GM23338 (cell line): ENCODE measurements at places on chromosomes 3 and 15. TPM values are rescaled to one million over a fixed set of nuclear protein-coding genes. Genes with fewer than 3 reads are reported as not detected.

The SLC22A14 gene
- not detected in 2 replicates for total RNA-seq

The PPARG gene
- 0.42 TPM in 1 of 2 replicates, not detected in the other for total RNA-seq

The MYZAP gene
- 0.66 and 1.5 TPM in 2 replicates for total RNA-seq

The CYB561D2 gene
- 11.5 and 18.2 TPM in 2 replicates for total RNA-seq

The ARIH2 gene
- total RNA-seq: 83.0 and 118 TPM in 2 replicates

DNA sequence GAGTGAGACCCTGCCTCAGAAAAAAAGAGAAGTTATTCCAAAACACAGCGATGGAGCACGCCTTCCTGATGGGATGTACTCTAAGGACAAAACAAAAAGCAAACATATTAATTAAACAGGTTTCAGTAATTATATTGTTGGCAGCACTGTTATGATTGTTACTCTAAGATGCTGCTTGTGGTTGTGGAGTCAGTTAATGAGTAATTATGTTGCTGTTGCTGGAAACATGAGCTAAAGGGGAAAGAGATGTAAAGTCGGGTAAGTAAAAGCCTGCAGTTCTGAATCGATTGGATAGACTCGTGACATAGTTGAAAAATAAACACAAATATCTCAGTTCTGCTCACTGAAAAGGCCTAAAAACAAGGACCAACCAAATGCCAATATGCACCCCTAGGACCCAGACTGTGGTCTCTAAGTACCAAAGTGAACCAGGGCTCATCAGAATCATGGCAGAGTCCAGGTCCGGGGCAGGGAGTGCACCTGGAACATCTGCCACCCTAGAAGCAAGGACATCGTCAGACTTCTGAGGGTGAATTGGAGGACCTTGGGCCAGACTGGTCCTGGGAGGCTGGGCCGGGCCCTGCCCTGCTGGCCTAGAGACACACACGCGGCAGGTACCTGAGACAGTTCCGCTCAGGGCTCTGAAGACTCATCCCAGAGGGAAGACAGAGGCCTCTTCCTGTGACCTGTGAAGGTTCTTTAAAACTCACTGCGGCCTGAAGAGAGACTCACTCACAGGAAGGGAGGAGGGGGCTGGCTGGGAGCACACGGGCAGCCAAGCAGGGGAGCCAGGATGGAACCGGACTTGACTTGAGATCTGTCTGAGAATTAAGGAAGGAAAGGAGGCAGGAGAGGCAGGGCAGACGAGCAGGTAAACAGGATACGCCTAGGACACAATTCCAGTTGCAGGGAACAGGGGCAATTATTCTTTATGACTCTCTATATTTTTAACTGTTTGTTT, 140.5 kb downstream of the LRRK1 start:
- H3K36me3 ChIP-seq: peaks cover 9% of the 10 kb centered on the region; the same call in 1 of the 2 replicates
- H3K27me3 ChIP-seq: no peaks in the 10 kb centered on the region
- peaks cover 17% of the 10 kb centered on the region for H3K4me1 ChIP-seq
- H3K27ac ChIP-seq: no peak overlapping the region

GRCh38 chr3:190542846-190543245, 29.0 kb downstream of the IL1RAP start:
- H3K27ac ChIP-seq: no peak overlapping the region
- peaks cover 78% of the 10 kb centered on the region for H3K27me3 ChIP-seq
- no peak overlapping the region for H3K4me3 ChIP-seq
- H3K4me1 ChIP-seq: peaks cover 15% of the 10 kb centered on the region

GRCh38 chr15:74257105-74257504, 21.0 kb downstream of the CCDC33 start:
- H3K27ac ChIP-seq: no peak overlapping the region
- H3K36me3 ChIP-seq: no peaks in the 10 kb centered on the region
- no peak overlapping the region for H3K4me3 ChIP-seq
- DNase-seq: no peak
- H3K4me1 ChIP-seq: 0 out of 2 replicates have a peak, but pooled peaks cover 4% of the 10 kb centered on the region

DNA sequence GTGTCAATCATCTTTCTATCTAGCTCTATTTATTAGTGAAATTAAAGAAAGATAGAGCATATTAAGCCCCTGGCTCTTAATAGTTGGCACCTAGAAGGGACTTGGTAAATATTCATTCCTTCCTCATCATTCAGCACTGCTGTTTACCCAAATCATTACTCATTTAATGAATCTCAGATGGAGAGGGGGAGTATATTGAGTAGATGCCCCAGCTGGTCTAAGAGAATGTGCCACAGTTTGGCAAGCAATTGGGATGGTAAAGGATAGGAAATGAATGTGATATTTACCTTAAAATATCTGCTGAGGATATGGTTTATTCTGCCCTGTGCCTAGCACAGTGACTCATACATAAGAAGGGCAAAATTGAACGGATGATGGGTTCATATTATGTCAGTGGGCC, 6.0 kb downstream of the IL1RAP start:
- no peak for DNase-seq
- H3K4me1 ChIP-seq: peaks cover 12% of the 10 kb centered on the region; the same call in 1 of the 2 replicates
- H3K36me3 ChIP-seq: no peaks in the 10 kb centered on the region
- H3K27ac ChIP-seq: no peak overlapping the region

- no peak overlapping the region for H3K4me3 ChIP-seq
- no peaks in the 10 kb centered on the region for H3K36me3 ChIP-seq
- H3K27ac ChIP-seq: no peak overlapping the region
- DNase-seq: peak; percentile 18
- H3K27me3 ChIP-seq: no peaks in the 10 kb centered on the region
These were observed 24.8 kb upstream of the PDCD6IP start for GRCh38 chr3:33773637-33774036.

DNA sequence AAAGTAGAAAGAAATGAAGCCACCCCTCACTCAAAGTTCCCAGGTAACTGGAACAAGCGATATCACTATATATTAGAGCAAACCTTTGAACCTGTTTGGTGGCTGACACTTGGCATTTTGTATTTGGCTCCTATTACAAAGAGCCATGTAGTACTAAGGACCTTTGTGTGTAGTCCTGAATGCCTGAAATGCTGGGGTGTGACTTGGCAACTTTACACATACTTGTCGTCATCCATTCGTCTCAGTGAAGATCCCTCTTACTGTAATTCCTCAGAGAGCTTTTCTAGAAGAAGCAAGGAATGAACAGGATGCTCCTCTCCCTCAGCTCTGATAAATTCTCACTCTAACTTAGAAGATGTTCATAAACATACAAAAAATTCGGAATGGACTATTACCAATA, 216.1 kb upstream of the CDIN1 start:
- no peaks in the 10 kb centered on the region for H3K36me3 ChIP-seq
- H3K27ac ChIP-seq: no peak overlapping the region
- no peaks in the 10 kb centered on the region for H3K27me3 ChIP-seq

DNA sequence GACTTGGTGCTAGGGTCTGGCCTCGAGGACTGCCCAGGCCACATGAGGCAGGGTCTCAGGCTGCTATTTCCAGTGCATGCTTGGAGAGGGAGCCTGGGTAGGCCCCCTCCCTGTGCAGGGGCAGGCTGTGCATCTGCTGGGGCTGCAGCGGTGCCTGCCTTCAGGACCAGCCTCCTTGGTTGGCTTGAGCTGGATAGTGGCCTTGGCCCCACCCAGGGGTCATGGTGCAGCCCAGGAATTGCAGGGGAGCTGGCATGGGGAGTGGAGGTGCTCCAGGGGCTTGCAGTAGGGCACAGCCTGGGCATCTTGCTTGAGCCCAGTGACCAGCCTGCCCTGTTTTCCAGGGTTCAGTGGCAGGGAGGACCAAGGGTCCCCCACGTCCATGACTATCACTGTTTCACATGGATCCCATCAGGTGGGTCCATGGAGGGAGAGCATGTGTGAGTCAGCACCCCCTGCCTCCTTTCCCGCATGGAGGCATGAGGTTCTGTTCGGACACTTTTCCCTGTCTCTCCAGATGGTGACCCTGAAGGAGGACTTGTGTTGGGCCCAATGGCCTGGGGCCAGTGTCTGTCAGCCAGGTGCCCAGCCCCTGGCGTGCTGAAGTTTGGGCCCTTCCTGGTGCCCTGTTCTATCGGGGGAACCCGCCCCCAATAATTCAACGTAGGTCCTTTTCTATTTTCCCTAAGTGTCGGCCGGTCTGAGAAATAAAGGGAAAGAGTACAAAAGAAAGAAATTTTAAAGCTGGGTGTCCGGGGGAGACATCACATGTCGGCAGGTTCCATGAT, 218.6 kb downstream of the SNRPN start:
- no peak overlapping the region for H3K27ac ChIP-seq
- no peaks in the 10 kb centered on the region for H3K27me3 ChIP-seq
- DNase-seq: no peak
- no peaks in the 10 kb centered on the region for H3K4me1 ChIP-seq

DNA sequence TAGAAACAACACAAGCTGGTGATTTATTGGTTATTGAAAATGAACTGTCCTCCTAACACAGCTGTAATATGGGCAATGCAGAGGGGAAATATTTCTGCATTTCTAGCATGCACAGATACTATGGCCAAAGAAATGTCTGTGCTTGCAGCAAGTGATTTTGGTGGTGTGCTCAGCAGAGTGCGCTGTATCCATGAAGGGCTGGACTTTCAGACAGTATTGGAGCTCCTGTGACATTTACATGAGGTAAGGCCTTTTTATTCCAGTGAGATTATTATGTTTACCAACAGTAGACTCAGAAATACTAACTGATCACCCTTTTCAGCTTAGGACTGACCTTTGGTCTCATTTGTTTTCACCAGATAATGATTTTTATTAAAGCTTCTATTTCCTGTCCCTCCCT, 1302.6 kb upstream of the EPHA6 start:
- no peak overlapping the region for H3K27ac ChIP-seq
- no peak for DNase-seq
- H3K4me1 ChIP-seq: no peaks in the 10 kb centered on the region
- H3K36me3 ChIP-seq: no peaks in the 10 kb centered on the region

DNA sequence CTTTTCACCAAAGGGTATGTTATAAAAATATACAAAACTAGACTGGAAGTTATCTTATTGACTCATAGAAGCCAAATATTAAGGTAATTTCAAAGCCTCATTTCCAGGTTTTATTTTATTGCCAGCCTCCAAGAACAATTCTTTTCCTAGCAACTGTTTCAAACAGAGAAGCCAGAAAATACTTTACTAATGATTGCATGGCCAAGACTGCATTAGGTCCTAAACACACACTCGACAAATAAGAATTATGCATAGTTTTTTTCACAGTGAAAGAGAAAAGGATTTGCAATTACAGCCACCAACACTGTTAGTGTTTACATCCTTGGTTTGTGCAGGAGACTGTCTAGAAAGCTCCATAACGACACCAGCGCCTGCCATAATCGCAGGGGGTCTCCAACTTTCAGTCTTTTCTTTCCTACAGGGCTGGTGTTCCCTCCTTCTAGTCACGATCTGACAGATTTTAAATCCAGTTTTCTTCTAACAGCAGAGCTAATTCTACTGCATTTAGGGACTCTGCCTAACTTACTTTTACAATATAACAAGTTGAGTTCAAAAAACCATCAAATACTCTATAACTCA, 58.1 kb downstream of the CLASP2 start:
- no peaks in the 10 kb centered on the region for H3K36me3 ChIP-seq
- H3K4me3 ChIP-seq: peak overlapping the region; percentile 44
- H3K27ac ChIP-seq: peak overlapping the region; percentile 48; the same call in 1 of the 2 replicates
- peaks cover 22% of the 10 kb centered on the region for H3K4me1 ChIP-seq
- H3K27me3 ChIP-seq: no peaks in the 10 kb centered on the region

GRCh38 chr3:115084686-115085085, 62.4 kb downstream of the ZBTB20 start:
- no peak overlapping the region for H3K27ac ChIP-seq
- no peak for DNase-seq
- H3K4me1 ChIP-seq: peaks cover 14% of the 10 kb centered on the region
- H3K27me3 ChIP-seq: no peaks in the 10 kb centered on the region
- no peaks in the 10 kb centered on the region for H3K36me3 ChIP-seq

DNA sequence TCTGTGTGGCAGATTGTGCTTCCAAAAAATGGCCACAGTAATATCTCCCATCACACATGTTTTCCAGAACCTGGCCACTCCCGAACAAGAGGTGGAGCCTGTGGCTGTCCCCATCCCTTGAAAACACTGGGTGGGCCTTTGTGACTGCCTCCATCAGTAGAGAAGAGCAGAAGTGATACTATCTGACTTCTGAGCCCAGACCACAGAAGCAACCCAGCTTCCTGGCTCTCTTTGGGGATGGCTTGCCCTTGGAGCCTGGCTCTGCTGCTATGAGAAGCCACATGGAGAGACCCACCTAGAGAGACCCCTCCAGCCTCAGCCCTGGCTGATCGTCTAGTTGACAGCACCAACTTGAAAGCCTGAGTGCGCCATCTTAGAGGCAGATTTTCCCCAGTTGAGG, 39.8 kb upstream of the CMTM8 start:
- H3K27me3 ChIP-seq: no peaks in the 10 kb centered on the region
- no peak overlapping the region for H3K27ac ChIP-seq
- no peaks in the 10 kb centered on the region for H3K4me1 ChIP-seq
- H3K4me3 ChIP-seq: no peak overlapping the region

DNA sequence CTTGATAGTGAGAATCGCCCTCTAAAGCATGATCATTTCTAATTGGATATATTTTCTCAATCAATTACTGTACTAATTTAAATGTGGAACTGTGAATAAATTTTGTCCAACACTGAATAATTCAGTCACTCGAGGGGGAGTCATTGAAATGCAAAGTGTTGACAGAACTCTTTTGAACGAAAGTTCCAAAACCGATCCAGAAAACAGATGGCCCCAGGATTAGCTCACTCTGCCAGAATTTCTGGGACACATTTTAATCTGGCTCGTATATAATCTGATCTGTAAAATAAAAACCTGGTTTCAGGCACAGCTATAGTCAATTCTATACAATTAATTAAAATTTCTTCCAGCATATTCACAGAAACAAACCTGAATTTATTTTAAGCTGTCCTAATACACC, 580.4 kb downstream of the ROBO1 start:
- no peaks in the 10 kb centered on the region for H3K36me3 ChIP-seq
- no peaks in the 10 kb centered on the region for H3K4me1 ChIP-seq
- H3K27me3 ChIP-seq: no peaks in the 10 kb centered on the region
- H3K27ac ChIP-seq: no peak overlapping the region
- no peak overlapping the region for H3K4me3 ChIP-seq

DNA sequence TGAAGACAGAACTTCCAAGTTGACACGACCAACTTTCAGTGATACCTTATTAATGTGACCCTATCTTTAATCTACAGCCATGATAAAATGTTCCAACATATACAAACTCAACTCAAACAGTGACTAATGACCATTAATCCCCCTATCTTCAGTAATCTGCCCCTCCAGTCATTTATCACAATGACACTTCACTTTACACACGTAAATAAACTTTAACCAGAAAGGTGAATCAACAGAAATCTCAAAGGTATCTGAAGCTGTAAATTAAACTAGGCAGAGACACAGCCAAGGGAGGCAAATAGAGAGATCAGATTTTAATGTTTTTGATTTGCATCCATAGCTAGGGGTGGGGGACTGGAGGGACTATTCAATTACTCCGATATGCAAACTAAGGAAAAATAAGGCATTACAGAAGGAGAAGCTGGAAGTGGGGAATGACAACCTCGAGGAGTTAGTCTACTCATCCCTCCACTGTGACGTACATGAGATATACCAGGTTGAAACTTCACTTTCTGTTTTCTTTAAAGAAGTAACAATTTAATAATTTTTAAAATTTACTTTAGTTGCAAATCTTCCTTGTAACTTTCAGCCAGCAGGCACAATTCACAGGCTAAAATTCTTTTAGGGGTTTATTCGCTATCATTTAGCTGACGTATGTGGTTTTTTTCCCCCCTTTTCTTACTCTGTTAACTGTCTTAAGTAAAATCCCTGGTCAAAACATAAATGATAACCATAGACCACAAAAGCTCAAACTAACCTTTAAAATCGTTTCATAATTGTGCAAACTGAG, 751.0 kb downstream of the ROBO1 start:
- no peaks in the 10 kb centered on the region for H3K36me3 ChIP-seq
- H3K27me3 ChIP-seq: no peaks in the 10 kb centered on the region
- peak overlapping the region; percentile 93 for H3K4me3 ChIP-seq
- DNase-seq: no peak
- H3K4me1 ChIP-seq: peaks cover 45% of the 10 kb centered on the region
- no peak overlapping the region for H3K27ac ChIP-seq

- H3K4me3 ChIP-seq: no peak overlapping the region
- H3K27me3 ChIP-seq: no peaks in the 10 kb centered on the region
- no peaks in the 10 kb centered on the region for H3K4me1 ChIP-seq
- H3K27ac ChIP-seq: no peak overlapping the region
- no peak for DNase-seq
- no peaks in the 10 kb centered on the region for H3K36me3 ChIP-seq
These were observed 31.5 kb upstream of the ADCY5 start for GRCh38 chr3:123480428-123480827.
